ENCODE measurements at places on chromosomes 6 and 20. TPM values are rescaled to one million over a fixed set of nuclear protein-coding genes. Genes with fewer than 3 reads are reported as not detected.

C6orf15 gene
- total RNA-seq: not detected

- no peak for DNase-seq
- no peak overlapping the region for H3K4me3 ChIP-seq
- no peaks in the 10 kb centered on the region for H3K36me3 ChIP-seq
- no peaks in the 10 kb centered on the region for H3K4me1 ChIP-seq
- H3K27ac ChIP-seq: no peak overlapping the region
- H3K27me3 ChIP-seq: peaks cover 62% of the 10 kb centered on the region
Measured at GRCh38 chr20:44412402-44413144, 57.1 kb downstream of the HNF4A start.

DNA sequence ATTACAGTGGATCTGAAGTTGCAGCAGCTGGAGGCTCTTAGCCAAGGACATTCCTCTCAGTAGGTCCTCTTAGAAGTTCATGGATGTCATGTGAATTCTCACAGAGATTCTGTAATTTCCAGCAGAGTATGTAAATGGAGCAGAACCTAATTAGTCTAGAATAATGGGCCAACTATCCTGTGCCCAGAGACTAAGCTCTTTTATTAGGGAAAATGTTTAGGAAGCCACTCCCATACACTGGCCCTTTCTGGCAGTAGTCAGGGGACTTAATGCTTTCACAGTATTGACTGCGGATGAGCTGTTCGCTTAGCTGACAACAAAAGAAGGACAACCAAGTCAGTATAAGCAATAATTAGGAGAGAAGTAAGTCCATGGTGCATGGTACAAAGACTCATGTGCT is 43.8 kb upstream of the KIF16B start:
- H3K4me3 ChIP-seq: no peak overlapping the region
- DNase-seq: no peak
- peaks cover 11% of the 10 kb centered on the region for H3K4me1 ChIP-seq
- no peak overlapping the region for H3K27ac ChIP-seq
- no peaks in the 10 kb centered on the region for H3K36me3 ChIP-seq

DNA sequence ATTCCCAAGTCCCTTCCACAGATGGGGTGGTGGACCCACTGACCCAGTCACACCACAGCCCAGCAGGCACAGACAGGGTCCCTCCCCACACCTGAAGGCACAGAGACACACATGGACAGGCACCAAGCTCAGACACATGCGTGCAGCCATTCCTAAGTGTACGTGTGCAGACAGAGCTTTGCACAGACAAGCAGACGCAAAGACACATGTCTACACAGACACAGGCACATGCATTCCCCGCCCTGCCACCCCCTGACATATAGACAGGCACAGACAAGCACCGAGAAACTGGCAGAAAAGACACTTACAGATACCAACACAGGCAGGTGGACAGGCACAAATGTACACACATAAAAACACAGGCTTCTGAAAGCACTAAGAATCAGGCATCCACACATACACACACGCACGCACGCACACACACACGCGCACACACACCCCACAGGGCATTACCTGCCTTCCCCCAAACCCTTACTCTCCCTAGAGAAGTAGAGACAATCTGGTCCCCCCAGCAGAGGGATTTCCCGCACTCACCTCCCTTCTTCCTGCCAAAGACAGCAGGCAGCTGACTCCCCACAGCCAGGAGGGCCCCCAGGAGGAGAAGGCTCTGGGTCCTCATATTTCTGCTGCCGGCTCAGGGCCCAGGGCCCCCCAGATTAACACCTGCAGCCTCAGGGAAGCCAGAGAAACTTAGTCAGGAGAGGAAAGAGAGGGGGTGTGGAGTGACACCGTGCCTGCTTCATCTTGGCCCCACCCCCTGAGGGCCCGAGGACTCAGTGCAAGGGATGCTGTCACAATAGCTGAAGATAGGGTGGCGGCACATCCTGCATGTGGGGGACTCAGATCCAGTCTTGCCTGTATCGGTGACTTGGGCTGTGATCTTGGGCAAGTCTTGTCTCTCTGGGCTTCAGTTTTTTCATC is at the start of gene WFDC5:
TSS of gene WFDC5 (minus strand) at position 710 of the 921 bp plus-strand sequence. CDS start at position 619, 91 bp downstream.
- H3K27ac ChIP-seq: no peak within 1 kb of the TSS
- DNase-seq: no peak
- H3K27me3 ChIP-seq: peaks cover 38% of the 10 kb centered on the region
- H3K4me1 ChIP-seq: no peaks in the 10 kb centered on the region
- H3K4me3 ChIP-seq: no peak within 1 kb of the TSS
